ENCODE measurements at places on chromosomes 4 and X.

- no peak for DNase-seq
Observed at GRCh38 chr4:154634058-154634457, 21.6 kb upstream of the FGG start.

GRCh38 chr4:169861593-169861992 lies 103.8 kb upstream of the HPF1 start:
- DNase-seq: no peak

DNA sequence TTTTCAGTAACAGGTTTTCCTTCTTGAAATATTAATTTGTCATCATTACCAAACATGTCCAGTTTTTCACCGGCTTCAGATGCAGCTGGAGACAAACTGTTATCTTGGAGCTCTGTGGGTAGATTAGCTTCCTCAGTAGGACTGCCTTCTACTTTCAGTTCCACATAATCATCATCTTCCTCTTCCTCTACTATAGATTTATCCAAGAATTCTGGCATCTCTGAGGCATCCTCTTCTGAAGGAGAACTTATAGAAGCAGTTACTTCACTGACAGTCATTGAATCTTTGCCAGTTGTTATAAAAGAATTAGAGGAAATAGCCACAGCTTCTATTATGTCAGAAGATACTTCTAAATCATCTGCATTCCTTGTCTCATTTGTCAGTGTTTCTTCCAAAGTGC lies 162.9 kb downstream of the LRBA start:
- DNase-seq: no peak

DNA sequence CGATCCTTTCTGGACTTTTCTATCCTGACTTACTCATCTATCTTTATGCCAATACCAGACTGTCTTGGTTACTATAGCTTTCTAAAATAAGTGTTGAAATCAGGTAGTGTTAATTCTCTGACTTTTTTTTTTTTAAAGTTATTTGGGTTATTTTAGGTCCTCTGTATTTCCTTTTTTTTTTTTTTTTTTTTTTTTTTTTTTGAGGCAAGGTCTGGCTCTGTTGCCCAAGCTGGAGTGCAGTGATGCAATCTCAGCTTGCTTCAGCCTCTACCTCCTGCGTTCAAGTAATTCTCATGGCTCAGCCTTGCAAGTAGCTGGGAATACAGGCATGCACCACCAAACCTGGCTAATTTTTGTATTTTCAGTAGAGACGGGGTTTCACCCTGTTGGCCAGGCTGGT lies 2.8 kb upstream of the NELFA start:
- no peak for DNase-seq

DNA sequence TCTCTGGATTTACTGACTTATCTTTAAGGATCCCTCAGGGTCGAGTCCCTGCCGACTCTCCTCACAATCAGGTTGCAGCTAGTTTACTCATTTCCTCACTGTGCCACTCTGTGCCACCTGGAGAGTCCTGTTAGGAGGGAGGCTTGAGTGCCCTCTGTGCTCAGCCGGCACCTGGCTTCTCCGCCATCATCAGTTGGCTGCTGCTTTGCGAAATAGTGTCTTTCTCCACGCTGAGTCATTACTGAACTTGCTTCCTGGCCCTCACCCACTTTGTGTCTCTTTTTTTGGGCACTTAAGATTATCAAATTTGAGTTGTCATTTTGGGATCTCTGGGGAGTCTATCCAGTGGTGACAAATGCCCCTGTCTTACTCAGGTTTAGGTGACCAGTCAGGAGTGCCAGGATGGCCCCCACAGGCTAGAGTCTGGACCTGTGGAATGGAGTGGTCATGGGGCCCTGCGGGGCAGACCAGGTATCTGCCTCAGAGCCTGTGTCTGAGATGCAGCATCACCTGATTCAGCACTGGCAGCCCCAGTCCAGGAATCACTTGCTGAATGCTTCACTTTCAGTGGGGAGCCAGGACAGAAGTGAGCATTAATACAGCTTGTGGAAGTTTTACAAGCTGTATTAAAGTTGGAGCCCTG lies 37.7 kb downstream of the JADE1 start:
- no peak for DNase-seq

- DNase-seq: no peak
Observed at GRCh38 chr4:10761903-10762302, 77.3 kb upstream of the CLNK start.

DNA sequence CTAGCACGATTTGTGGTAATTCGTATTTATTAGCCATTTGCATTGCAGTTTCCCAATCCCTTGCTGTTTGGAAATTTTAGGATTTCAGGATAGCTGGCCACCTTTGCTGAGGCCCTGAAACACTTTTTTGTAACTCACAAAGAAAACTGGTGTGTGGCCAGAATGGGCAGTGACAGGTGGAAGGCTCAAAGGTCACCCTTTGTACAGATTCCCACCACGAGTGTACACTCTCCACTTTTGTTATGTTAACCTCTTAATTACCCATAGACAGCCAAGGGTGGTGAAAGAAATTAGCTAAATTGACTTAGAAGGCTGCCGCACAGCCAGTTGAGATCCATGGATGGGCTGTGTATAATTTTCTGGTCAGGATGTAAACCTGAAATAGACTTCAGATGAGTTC lies 109.7 kb upstream of the ARX start:
- no peak for DNase-seq

DNA sequence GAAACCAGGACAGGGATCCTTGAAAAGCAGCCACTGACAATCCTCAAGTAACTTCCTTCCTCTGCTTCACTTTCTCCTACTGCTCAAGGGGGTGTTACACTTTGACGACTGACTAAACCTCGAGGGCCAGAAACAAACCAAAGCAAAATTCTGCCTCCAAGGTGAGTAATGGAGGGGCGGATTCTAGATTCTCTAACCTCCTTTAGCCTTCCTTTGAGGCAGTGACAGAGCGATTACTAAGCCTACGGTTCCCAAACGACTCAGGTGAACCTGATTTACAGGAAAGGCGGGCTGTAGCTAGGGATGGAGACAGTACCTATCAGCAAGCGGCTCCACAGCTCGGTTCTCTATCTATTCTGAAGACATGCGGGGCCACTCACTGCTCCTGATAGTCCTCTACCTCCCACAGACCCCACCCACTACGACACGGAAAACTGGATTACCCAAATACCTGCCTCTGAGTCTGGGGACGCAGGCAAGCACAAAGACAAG lies 487 bp downstream of the TBCK start:
- no peak for DNase-seq

- DNase-seq: no peak
Observed at GRCh38 chrX:41153448-41153847, 68.2 kb downstream of the USP9X start.

- no peak for DNase-seq
Observed at GRCh38 chr4:184091986-184092385, 125.7 kb downstream of the ENPP6 start.

DNA sequence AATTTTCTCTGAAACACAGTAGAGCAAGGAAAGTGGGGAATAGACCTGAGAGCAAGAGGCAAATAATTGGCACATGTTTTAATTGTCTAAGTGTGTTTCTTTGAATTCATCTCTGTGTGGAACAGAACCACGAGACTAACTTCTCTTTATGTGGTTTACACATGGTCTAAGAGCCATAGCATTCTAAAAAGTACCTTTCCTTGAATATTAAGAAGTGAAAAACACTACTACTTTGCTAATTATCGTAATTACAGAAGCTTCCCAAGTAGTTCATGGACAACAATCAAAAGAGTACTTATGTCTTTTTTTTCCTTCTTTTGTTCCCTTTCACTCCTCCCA lies 2.9 kb upstream of the CYBB start:
- DNase-seq: no peak

DNA sequence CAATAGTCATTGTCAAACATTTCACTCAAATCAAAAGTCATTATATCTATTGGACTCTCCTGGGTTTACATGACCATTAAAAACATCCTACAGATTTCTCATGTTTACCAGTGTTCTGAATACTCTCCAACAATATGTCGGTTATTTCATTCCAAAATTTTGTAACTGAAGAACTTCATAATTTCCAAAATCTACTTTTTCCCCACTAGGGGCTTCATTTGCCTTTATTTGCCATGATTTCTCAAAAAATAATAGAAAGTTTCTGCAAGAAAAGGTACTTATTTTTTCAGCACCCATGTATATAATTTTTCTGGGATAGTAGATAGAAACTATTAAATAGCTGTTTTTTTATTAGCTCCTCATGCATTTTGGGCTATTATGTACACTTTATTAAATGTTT lies 49.0 kb downstream of the PRDM5 start:
- DNase-seq: no peak

DNA sequence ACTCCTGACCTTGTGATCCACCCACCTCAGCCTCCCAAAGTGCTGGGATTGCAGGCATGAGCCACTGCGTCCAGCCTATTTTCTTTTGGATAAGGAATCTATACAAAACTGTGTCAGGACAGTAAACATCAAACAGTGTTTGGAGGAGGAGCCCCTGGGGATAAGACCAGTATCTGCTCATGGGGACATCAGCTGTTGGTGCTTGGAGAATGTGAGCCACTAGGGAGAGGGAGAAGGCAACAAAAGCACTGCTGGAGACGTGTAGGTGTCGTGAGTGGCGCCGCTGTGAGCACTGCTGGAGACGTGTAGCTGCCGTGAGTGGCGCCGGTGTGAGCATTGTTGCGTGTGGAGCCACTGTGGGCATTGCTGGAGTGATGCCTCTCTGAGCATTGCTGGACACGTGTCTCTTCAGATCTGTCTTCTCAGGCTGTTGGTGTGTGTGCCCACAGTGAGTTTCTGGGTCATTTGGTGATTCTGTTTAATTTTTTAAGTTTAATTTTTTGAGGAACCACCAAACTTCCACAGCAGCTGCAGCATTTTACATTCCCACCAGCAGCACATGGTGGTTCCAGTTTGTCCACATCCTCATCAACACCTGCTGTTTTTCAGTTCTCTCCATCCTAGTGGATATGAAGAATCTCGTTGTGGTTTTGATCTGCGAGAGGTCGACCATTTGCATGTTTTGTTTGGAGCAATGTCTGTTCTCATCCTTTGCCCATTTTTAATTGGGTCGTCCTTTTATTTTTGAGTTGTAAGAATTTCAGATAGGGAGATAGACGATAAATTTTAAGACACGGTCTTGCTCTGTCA lies 19.0 kb downstream of the DGKQ start:
- DNase-seq: no peak

DNA sequence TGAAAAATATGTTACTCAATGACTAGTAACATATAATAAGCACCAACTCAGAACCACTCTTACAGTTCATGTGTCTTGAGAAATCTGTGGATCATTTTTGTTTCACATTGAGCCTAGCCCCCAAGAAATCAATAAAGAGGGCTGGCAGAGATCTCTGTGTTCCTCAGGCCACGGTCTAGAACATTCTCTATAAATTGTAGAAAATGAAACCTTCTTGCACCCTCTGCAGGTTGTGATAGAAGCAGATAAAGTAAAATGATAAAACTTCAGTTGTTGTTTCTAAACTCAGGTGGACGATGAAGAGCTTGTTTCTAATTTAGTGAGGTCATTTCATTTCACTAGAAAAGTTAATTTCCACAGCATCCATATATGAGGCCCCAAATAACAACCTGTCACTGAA lies 182.7 kb downstream of the KIT start:
- DNase-seq: no peak

DNA sequence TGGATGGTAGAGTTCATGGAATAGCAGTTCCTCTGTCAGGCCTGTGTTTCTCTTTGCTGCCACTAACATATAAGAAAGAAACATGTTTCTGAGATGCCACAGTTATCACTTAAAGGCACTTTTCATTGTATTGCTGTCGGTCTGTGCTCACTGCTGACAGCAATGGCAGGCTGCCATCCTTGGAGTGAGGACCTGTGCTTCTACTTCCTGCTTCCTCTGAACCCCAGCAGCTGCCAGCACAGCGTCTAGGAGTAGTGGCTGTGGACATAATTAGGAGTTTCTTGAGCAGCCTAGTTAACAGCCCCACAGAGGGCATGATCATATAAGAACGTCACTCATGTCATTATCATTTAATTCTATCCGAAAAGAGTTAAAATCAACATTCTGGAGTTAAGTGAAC lies 30.5 kb downstream of the F11 start:
- no peak for DNase-seq

GRCh38 chr4:151195801-151196200 lies 81.2 kb upstream of the PRSS48 start:
- DNase-seq: no peak

DNA sequence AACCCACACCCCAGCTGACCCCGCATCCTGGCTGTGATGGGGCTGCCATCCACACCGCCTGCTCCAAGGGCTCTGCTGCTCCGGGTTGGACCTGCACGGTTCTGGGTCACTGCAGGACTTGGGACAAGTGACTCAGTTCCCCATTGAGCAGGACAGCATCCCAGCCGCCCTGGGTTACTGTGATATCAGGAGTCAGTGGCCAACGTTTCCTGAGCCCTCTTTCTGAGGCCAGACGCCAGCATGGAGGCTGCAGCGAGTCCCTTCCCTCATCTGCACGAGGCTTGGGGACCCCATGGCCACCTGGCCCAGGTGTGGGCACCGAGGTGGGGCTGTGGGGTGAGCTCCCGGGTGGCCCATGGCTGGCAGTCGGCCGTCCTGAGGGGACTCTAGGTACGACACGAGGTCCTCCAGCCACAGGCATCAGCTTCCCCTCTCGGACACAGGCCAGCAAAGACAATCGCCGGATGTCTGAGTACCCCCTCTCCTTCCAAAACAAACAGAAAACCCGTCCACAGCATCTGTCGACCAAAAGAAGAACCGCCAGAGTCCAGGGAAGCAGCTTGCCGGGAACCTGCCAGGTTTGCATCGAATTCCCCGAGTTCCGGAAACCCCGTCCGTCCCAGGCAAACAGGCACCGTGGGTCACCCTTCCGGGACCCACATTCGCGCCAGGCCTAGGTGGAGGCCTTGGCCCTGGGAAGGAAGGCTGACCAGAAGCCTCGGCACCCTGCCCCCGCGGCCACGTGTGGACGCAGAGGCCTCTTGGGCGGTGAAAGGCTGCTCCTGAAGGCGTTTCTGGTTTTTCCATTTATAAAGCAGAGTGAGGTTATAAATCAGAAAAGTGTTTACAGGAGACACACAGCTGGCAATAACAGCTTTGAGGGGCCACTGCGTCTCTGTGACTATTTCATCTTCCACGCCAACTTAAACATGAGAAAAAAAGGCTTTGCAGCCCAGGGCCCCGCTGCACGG lies 136.0 kb downstream of the FAM53A start:
- no peak for DNase-seq

Measured in brain pericyte (primary cell).